Astrocyte of the spinal cord (primary cell): ENCODE measurements at places on chromosomes 2 and 18.

- no peak for DNase-seq
Observed at GRCh38 chr2:135756692-135757091, 15.0 kb downstream of the UBXN4 start.

DNA sequence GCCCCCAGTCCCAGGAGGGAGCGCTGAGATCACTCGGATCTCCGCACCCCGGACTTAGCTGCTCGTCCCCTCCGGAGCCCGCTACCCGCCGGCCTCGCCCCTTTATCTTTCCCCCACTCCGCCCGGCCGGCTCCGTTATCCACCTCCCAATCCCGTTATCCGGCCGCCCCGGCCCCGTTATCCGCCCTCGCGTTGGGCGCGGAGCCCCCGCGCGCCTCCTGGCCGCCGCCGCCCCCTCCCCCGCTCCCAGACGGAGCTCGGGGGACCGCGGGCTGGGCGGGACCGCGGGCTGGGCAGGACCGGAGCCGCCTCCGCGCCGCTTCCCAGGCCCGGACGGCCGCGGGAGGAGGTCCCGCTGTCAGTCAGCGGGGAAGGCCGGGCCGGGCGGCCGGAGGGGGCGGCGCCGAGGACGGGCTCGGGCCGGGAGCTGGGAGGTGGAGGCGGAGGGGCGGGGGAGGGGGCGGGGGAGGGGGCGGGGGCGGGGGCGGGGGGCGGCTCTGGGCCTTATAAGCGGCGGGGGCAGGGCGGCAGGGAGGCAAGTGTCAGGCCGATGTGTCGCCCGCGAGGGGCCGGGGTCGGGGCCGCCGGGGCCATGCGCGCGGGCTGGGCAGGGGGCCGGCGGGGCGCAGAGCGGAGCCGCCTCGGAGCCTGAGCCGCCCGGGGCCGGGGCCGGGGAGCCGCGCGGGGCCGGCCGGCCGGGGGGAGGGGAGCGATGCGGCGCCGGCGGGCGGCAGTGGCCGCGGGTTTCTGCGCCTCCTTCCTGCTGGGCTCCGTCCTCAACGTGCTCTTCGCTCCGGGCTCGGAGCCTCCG lies at the start of gene PKDCC:
Gene PKDCC (plus strand): TSS at position 534 of the 811 bp plus-strand sequence. CDS start 179 bp downstream, at position 713.
- peak; percentile 85 for DNase-seq

DNA sequence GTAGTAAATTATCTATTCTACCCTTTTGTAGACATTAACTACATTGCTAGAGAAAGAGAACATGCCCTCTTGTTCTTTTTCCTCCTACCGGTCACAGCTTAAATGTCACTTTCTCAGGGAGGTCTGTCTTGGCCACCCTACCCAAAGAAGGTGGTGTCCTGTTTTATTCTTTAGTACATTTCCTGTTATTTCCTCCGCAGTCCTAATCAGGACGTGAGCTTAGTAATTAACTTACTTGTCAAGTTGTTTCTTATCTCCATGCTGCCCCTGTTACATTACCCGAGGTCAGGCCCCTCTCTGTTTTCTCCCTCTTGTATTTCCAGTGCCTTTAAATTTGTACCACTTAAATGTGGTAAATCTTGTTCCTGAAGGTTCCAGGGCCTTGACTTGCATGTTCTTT lies 73.7 kb upstream of the RMDN2 start:
- no peak for DNase-seq

DNA sequence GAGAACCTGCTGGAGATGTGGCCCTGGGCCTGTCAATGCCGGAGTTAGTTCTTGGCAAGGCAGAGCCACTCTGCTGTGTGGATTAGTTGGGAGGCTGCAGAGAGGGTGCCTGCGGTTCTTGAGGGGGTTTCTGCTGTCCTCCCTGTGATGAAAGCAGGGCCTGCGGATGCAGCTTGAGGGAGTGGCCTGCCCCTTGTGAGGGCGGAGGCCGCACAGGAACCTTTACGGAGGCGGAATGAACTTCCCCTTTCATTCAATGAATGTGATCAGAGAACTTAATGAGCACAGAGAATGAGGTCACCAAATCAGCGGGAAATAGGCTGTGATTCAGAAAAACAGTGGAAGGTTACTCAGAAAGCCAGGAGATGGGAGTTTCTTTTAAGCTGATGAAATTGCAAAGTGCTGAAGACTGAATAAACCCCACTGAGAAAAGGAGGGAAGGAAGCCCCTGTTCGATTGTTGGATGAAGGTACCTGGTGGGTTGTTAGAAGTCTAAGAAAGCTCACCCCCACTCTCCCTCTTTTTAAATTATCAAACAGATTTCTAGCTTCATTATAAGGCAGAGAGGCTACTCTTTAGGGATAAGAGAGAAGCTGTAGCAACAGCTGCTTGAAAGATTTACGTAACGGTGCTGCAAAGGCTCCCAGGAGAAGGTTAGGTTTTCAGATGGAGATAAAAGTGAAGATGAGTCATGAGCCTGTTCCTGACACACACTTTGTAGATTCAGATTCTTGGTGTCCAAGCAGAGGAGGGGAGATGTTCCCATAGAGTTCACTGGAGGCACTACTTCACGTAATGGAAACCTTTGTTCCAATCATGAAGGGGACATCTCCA lies 47.4 kb downstream of the VWA3B start:
- peak; percentile 51 for DNase-seq

DNA sequence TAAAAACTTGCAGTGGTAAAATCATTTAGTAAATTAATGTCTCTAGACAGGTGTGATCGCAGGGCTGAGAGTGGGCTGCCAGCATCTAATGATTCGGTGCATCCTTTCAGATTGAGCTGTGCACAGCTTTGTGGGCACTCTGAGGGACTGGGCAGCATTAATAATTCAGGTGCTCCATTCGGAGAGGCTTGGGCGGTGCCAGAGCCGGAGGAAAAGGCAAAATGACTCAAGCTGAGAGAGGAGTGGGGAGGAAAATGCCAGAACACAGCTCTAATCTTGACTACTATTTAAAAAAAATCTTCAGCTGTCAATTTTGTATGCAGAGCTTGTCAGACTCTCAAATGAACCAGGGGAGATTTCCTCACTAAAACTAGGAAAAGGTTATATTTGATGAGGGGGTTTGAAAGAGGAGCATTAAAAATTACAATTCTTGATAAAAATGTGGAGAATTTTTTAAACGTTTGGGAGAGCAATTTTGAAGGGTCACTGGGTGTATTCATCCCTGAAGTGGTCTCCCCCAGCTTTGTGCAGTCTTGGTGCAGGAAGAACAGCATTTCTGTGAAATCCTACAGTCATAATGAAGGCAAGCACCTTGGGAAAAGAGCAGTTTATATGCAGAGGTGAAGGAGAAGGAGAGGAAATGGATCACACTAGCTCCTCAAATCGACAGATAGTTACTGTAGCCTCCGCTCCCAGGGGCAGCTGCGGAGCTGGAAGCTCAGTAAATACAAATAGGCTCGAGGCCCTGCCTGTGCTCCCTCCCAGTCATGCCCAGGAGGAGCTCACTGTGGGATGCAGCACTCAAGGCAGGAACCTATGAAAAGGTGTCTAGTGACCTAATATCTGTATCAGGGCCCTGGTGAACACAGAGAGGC lies 535.4 kb upstream of the RAB6C start:
- no peak for DNase-seq

DNA sequence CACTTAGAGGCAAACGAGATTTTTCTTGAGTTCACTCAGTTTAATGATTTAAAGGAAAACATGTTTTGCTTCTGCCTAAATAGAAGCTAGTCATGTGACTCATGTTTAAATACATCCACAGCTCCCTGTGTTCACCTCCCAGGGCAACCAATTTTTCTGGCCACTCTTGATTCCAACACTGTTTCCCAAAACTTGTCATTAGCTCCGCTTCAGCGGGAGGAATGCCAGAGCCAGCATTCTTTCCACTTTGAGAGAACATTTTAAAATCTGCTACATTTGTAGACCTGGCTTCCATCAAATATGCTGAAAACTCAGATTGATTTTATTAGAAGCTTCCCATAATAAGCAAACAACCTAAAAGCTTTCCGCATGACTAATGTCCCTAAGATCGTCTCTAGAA lies 2.8 kb upstream of the CYS1 start:
- DNase-seq: no peak

GRCh38 chr2:195570329-195570728 lies 86.7 kb upstream of the SLC39A10 start:
- DNase-seq: peak; percentile 42

- no peak for DNase-seq
Observed at GRCh38 chr2:881204-881918, 69.3 kb upstream of the SNTG2 start.

GRCh38 chr2:204604061-204604460 lies 58.8 kb downstream of the PARD3B start:
- DNase-seq: peak; percentile 45

DNA sequence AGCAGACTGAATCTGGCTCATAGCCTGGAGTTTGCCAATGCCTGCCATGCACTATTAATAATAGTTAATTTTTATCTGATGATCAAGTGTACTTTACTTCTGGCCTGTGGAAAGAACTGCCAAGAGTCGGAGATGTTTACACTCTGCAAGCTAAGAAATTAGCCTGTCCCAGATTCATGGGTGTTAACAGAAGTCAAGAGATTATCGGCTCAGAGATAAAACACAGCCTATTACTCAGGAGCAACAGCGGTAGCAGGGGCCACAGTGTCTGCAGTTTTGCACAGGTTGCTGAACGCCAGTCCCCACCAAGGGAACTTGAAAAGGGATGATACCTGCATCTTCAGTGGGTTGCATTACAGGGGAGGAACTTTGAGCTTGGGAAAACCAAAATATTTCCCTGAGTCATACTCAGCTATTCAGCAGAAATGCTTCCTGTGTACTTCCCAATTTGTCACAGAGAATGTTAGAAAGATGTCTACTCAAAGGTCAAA lies 4.3 kb upstream of the ADI1 start:
- DNase-seq: peak; percentile 24
